Activated CD4-positive, alpha-beta T cell treated with anti-CD3 and anti-CD28 coated beads for 24 hours (primary cell): ENCODE measurements at places on chromosomes 6 and 20.

DNA sequence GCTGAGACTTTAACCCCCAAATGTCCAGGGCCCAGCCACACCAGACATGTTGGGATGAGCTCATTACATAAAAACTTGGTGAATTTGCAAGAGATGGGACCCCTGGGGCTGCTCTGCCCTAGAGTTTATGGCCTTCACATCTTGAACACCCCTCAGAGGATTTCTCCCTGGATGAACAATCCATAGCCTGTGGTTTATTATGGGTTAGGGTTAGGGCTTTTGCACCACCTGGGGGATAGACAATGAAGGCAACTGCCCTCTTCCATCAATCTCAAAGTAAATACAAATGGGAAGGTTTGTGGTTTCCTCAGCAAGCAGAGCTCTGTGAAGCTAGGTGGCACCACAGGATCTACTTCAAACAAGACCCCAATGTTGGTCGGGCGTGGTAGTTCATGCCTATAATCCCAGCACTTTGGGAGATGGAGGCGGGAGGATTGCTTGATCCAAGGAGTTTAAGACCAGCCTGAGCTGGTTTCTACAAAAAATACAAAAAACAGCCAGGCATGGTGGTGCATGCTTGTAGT, 17.4 kb downstream of the SPINT3 start:
- no peak for DNase-seq

DNA sequence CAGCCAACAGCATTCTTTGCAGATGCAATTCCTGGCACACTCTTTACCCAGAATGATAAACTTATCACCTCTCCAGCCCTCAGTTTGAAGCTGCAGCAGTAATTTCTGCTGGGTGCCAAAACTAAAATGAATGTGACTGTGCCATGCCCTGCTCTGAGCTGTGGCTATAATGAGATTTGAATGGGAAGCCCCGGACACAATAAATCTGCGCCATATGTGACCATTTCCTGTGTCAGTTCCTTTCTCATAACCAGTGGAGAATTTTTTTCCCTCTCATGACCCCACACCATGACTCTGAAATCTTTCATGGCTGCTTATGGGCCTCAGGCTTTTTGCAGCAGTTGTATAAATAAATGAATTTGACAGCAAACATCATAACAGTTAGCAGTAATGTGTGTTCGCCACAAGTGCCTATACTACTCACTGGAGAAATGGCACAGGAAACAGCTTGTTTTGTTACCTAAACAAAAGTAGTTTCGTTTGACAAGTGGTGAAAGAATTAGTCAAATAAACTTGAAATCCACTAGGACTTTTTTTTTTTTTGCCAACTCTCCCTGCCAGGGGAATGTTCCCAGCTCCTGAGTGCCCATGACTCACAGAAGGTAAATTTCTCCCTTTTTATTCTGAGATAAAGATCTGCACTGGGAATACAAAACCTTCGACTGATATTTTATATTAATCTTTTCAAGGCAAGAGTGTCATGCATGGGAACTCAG, 408.4 kb downstream of the PKHD1 start:
- no peak for DNase-seq

DNA sequence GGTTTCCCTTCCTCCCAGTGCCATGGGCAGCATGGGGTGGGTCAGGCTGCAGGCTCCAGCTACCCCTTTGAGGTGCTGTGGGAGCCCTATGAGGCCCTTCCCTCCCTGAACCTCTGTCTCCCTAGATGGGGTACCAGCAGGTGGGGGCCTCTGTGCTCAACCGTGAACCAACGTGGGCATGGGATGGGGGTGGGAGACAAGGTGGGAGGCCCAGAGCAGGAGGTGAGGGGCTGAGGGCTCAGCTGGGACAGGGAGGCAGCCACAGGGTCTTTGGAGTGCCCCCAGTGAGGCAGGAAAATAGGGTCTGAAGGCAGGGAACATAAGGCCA, 33.3 kb downstream of the SUN5 start:
- DNase-seq = no peak

GRCh38 chr6:167712731-167713475, 113.8 kb upstream of the AFDN start:
- DNase-seq = no peak

DNA sequence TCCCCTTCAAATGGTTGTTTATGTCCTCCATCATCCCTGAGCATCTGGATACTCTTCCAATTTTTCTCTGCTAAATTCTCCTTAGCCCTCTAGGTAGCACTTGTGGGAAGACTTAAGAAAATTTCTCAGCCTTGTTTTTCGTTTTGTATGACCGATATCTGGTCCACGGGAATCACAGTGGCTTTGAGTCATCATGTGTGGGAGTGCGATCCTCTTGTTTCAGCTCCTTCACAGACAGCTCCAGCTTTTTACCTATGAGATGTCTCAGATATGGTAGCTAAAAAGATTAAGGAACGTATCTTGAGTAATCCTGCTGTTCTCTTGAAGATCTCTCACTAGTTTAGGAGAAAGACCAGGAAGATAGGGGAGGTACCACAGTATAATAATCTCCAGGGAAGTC, 196.1 kb downstream of the GRM1 start:
- DNase-seq = no peak

GRCh38 chr20:34295284-34295683, 7.9 kb downstream of the AHCY start:
- no peak for DNase-seq

DNA sequence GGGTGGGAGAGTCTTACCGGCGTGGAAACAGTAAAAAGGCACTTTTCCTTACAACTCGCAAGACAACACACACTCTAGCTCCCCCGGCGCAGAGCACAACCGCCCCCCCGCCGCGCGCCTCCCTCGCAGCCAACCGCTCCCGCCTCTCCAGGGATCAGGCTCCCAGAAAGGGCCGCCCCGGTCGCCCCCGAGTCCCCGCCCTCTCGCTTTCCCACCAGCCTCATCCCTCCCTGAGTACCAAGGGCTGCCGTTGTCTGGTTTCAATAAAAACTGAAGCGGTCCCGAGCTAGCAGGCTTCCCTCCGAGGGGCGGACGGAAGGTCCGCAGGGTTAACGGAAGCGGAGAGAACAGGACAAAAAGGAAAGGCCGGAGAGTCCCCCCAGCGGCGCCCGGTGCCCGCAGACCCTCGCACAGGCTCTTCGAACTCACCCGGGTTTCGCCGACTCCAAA, 804 bp downstream of the ELOVL5 start:
- DNase-seq = no peak

DNA sequence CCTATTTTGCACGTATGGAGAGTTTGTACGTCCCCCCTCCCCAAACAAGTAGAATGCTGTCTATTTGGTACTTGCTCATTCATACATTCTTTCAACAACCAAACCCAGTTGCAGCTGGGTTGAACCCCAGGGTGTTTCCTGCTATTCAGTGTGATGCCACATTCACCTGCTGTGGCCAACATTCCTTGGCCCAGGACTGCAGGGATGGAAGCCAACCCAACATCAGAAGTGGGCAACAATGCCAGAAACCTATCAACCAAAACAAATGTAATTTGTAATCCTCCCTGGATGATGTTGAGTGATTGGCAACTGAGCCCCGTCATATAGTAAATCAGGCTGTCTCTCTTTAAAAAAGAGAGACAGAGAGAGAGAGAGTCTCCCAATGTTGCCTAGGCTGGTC, 8.9 kb downstream of the NT5E start:
- DNase-seq = no peak

DNA sequence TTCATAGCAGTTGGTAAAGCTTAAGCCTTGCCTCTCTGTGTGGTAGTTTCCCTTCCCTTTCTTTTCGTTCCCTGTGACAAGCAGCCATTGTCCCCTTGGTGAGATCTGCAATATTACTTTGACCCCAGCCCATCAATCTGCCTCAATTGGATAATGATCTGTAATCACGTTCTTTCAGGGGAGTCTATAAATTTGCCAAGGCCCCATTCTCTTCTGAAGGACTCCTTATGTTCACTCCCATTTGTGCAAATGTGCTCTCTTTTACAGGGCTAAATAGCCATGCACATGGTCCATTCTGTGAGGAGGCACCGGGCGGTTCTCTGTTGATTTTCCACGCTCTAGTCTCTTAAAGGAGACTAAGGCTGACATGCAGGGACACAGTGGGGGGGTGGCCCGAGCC, 660.4 kb upstream of the SLC35B3 start:
- no peak for DNase-seq

DNA sequence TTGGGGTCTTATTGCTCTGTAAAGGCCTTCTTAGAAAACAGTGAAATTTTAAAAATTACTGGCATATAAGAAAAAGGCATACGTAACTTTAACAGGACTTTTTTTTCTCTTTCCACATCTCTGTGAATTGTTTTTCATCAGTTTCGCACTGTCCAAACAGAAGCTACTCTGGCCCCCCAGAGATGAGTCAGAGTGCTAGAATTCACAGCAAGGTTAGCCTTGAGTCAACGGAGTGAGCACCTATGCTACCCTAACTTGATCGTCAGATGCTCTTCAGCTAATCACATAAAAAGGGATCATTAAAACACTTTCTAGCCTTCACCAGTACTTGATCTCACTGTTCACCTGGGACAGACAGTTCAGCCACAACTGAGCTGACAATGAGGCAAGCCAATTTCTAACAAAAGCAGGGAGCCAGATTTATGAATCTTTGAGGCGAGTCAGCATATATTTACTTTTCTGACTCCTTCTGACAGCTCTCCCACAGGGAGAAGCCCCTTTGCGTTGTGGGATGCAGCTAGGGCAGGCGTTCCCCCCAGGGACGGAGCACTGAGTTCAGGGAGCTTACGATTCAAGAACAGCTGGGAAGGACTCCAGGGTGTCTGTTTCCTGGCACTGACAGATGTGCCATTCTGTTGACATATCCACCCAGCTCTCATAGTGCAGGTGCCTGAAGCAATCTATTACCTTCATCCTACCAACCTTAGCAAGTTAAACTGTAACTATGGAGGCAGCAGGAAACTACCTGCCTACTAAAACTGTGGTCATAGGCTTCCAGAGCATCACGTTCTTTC, 46.4 kb upstream of the SPDEF start:
- no peak for DNase-seq

DNA sequence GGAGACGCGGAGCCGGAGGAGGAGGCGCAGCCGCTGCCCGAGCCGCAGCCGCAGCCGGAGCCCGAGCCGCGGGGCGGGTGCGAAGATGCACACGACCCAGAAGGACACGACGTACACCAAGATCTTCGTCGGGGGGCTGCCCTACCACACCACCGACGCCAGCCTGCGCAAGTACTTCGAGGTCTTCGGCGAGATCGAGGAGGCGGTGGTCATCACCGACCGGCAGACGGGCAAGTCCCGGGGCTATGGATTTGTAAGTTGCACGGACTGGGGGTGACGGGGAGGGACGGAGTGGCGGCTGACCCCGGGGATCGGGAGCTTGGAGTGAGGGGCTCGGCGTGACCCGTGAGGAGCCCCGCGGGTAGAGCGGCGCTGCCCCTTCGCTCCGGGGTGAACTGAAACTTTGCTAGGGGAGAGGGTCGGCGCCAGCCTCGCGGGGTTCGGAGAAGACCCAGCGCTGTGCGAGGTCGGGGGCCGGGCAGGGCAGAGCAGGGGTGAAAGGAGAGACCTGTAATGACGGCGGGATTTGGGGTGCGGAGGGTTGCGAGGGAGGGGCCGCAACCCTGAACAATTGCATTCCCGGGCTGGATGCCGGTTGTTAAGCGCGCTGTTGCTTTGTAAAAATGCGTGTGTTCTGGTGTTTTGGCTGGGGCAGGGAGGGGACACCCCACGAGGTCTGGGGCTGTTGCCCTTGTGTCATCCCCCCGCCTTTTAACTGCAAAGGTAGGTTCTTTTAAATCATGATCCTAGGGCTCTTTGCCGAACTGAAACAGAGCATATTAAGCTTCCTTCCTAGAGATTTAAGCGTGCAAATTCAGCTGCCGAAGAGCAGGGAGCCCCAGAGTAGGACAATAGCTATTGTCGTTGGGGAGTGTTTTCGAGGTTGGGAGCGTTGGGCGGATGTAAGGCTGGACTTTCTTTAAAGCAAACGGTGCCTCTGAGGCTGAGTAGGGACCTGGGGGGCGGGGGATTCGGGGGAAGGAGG, 628 bp downstream of the RBM24 start:
- no peak for DNase-seq

DNA sequence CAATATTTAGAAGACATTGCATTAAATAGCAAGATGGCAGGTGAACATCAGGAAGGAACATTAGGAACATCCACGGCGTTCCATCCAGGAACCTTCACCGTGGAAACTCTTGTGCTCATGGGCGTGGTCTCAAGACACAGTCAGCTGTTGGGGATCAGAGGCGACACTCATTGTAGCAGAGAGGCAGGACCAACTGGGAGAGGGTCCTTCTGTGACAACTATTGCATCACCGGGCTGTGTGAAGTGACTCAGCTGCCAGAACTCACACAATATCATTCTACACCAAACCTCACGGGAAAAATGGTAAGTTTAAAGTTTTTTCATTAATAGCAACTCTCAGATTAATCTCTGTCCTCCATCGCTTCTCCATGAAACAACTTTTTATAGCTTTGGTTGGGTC, 334.8 kb upstream of the SULF2 start:
- no peak for DNase-seq

DNA sequence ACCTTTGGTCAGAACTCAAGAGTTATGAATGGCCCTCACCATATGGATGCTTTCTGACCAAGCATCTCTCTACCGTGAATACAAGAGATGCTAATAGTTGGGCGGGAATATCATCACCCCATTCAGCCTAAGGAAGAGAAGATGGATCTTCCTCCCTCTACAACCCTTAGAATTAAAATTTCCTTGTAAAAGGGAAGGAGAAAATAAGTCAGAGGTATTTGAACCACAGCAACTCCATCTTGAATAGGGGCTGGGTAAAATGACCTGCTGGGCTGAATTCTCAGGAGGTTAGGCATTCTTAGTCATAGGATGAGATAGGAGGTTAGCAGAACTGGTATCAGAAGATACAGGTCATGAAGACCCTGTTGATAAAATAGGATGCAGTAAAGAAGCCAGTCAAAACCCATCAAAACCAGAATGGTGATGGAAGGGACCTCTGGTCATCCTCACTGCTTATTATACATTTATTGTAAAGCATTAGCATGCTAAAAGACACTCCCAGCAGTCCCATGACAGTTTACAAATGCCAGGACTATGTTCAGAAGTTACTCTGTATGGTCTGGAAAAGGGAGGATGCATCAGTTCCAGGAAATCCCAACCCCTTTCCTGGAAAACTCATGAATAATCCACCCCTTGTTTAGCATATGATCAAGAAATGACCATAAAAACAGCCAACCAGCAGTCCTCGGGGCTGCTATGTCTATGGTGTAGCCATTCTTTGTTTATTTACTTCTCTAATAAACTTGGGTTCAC, 101.2 kb downstream of the DTNBP1 start:
- no peak for DNase-seq

- no peak for DNase-seq
Observed at GRCh38 chr6:32188381-32189068, 1.5 kb downstream of the PBX2 start.

- DNase-seq = no peak
Observed at GRCh38 chr20:18822832-18823231, 9.2 kb downstream of the SCP2D1 start.

DNA sequence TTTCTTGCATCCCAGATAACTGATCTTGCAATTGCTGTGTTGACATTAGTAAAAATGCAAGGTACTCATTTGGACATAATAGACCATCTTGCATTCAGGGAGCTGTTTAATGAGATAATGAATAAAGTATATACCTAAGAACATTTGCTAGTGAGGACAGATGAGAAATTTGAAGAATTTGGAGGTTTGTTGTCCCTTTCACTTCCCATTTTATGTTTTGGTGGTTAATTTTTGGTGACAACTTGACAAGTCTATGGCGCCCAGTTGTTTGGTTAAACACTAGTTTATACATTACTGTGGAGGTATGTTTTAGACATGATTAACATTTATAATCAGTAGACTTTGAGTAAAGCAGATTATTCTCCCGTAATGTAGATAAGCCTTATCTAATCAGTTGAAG, 300.2 kb upstream of the SYNCRIP start:
- DNase-seq = no peak
